ENCODE measurements at places on chromosomes 6 and 20.

GRCh38 chr20:38805502-38805957, at the start of gene PPP1R16B:
PPP1R16B (plus strand) TSS chr20:38805697; CDS start chr20:38835926, 30,229 bp downstream.
- no peak for DNase-seq

- no peak for DNase-seq
Observed at GRCh38 chr6:53932516-53932915, 137.7 kb downstream of the LRRC1 start.

GRCh38 chr20:25325997-25326396, 64.6 kb downstream of the ABHD12 start:
- no peak for DNase-seq

DNA sequence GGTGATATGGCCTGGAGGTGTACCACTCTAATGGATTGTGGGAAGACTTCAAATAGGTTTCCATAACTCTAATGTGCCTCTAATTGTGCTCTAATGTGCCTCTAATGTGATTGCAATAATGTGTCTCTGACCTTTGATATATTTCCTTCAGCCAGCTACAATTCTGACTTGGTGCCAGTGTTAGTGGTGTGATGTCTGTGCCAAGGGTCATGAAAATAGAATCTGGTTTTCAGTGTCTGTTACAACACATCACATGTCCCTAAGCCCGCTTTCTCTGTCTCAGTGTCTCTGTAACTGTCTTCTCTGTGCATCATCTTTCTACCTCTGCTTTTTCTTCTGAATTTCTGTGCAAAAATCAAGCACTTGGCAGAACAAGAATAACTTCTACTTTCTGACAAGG, 77.2 kb upstream of the ECI2 start:
- DNase-seq, result no peak

- DNase-seq, result no peak
Observed at GRCh38 chr20:51423810-51424209, 118.7 kb downstream of the NFATC2 start.

- DNase-seq, result no peak
Observed at GRCh38 chr6:167712731-167713475, 113.8 kb upstream of the AFDN start.

GRCh38 chr6:127878115-127878514, 22.7 kb downstream of the THEMIS start:
- no peak for DNase-seq

DNA sequence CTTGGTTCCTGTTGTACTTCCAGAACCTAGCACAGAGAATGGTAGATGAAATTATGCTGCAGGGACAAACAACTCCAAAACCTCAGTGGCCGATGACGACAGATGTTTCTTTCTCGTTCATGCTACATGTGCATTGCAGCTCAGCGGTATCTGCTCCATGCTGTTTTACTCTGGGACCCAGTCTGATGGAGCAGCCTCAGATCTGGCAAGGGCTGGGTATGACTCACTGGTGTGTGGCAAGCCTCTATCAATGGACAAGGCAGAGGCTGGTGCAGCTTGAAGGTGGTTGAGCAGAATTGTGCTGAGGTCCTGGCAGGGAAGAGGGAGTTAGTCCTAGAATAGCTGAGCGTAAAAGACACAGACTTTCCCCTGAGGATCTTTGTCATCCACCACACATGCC, 10.3 kb upstream of the BLCAP start:
- DNase-seq, result no peak

GRCh38 chr20:34268851-34269636, 27.8 kb downstream of the ASIP start:
- no peak for DNase-seq

All from keratinocyte (primary cell).